ENCODE measurements at places on chromosomes 11 and 22. TPM values are rescaled to one million over a fixed set of nuclear protein-coding genes. Genes with fewer than 3 reads are reported as not detected.

The B4GALNT4 gene
- 16.2 TPM for total RNA-seq

The UBQLN3 gene
- total RNA-seq = not detected

The CASP5 gene
- 0.17 TPM for total RNA-seq

The JRKL gene
- total RNA-seq = 7.2 TPM

The ATG16L2 gene
- 23.0 TPM for total RNA-seq

The CAVIN3 gene
- total RNA-seq = 47.7 TPM

The FZD4 gene
- 0.96 TPM for total RNA-seq

The C11orf21 gene
- not detected for total RNA-seq

The LRRC56 gene
- total RNA-seq = 0.50 TPM

The AMOTL1 gene
- 201 TPM for total RNA-seq

The MS4A12 gene
- total RNA-seq = not detected

DNA sequence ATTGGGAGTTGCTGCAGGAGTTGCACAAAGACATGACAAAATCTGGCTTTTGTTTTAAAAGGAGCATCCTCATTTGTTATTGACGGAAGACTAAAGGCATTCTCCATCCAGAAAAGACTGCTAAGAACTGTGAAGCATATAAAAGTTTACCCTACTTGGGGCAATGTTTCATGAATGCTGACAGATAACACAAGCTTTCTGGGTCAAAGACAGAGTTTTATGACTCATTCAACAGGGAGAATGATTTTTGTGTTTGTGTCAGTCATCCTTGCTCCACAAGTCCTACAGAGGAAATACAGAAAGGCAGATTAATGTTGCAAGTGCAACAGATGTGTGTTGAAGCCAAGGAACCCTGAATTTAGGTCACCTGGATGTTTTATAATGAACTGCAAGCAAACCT lies 2.5 kb downstream of the GLYATL1 start:
- DNase-seq = no peak

- no peak for DNase-seq
Observed at GRCh38 chr11:77115181-77115611, 12.6 kb downstream of the OMP start.

DNA sequence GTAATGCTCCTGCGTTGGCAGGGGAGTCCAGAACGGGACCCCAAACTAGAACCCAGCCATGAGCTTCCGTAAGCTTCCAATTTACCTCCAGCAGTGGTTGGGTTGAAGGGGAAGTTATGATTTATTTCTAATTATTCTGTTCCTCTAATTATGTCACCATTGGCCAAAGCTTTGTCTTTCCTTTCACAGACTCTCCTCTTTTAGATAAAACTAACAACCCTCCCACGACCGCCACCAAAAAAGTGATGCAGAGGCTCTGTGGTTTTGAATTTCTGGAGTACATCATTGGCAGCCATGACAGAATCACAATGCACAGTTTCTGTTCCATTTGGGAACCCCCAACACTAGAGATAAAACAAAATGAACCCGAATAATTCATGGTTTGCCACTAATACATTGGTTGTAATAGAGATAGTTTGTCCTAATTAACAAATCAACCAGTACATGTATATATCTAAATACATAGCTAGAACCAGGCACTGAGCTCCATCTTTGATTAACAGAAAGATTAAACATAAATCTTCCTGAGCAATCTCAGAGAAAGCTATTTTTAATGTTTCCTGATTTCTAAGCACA lies 64.3 kb downstream of the ETS1 start:
- DNase-seq = no peak

DNA sequence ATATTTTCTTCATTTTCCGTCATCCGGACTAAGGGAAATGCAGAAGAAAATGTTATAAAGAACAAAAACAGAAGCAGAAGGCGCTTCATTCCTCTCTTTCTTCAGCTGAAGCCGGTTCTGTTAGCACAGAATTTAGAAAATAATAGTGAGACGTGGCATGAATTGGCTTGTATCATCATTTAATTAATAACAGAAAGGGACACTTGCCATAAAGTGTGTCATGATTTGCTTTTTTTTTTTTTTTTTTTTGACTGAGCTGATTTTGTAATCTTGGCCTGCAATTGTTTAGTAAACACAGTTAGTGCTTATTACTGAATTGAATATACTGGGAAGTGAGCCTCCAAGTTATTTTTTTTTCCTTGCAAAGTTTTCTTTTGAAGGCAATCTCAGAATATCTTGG lies at the start of gene MMP27:
TSS of gene MMP27 (minus strand) at position 144 of the 400 bp plus-strand sequence. CDS start at position 89, 55 bp downstream.
- DNase-seq = no peak

DNA sequence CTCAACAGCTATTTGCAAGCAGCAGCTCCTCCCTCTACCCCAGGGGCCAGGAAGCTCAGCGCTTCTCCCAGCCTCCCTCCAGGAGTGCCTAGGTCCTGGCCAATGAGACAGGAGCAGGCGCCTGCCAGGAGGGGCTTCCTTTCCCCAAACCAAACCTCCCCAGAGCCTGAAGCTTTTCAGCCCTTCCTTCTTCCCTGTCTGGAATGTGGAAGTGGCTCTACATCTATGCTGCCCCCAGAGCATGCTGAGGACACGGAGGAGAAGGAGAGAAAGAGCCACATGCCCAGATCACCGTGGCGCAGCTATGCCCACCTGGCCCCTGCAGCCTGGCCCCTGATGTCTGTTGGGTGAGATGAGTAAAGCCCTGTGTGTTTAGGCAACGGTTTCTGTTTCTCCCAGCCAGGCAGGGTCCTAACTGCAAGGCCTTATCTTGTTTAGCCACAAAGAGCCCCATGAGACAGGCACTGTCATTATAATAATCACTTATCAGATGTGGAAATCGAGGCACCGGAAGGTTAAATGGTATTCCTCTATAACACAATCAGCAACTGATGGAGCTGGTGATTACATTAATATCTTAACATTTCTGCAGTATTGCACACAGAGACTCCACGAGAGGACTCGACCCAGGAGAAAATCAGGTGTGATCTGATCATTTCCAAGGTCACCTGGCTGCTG lies 315.8 kb downstream of the CTTN start:
- DNase-seq = no peak

DNA sequence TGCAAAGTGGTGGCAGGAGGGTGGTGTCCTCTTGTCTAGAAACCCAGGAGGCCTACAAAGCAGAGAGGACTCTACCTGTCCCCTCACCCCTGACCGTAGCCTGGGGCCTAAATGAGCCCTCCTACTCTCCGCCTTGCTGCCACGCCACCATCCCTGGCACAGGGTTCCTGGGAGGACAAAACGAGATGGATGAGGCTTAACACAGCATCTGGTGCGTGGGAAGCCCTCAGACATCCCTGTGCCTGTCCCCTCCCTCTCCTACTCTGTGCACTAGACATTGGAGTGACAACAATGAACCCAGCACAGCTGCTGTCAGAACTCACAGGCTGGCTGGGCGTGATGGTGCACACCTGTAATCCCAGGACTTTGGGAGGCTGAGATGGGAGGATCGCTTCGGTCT lies 36.4 kb upstream of the DKK3 start:
- DNase-seq = no peak

DNA sequence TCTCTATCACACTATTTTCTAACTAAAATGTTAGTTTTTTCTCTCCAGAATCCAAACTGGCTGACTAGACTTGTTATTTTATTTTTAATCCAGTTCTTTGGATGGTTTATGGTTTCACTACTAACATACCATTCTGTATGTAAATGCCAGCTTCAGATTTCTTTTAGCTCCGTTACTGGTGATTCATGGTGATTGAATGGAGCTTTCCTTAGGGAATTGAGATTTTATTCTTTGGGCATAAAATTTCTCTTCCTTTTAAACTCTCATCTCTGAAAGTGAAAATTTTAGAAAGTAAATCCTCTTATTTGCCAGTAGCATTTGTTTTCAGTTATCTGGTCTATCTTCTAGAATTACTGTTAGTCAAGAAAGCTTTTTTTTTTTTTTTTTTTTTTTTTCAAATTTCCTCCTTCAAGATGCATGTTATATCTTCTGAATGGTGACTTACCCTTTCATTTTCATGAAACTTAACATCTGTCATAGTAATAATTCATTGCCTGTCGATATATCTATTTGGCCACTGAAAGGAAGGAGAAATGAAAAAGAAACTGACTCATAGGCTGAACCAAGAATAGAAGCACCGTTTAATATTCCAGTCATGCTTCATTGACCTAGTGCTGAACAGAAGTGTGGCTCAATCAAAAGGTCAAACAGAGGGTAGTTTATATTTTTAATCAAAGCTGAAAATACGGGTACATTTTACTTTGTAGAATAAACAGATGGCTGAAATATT lies 6.4 kb downstream of the ENDOD1 start:
- peak; percentile 41 for DNase-seq

GRCh38 chr11:2302896-2303626 lies 1.2 kb downstream of the TSPAN32 start:
- no peak for DNase-seq

- DNase-seq = no peak
Observed at GRCh38 chr11:75652936-75653335, 15.9 kb downstream of the MAP6 start.

- DNase-seq = no peak
Observed at GRCh38 chr11:2451916-2452315, 7.1 kb downstream of the KCNQ1 start.

DNA sequence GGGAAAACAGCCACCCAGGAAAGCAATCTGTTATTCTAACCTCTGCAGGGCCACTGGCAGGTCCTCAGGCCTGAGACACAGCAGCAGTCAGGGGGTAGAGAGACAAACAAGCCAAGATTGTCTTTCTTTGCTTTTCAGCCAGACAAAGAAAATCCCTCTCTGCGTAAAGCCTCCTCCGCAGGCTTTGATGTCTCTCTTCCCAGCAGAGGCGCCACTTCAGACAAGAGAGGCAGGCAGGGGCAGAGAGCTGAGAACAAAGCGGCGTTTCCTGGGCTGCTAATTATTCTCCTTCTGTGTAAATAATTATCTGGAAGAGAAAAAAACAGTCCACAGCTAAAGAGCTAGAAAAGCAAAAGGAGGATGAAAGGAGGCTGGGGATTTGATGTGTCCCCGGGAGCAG lies 102.7 kb upstream of the SEZ6L start:
- no peak for DNase-seq

GRCh38 chr11:26828288-26828687 lies 106.4 kb upstream of the SLC5A12 start:
- no peak for DNase-seq

DNA sequence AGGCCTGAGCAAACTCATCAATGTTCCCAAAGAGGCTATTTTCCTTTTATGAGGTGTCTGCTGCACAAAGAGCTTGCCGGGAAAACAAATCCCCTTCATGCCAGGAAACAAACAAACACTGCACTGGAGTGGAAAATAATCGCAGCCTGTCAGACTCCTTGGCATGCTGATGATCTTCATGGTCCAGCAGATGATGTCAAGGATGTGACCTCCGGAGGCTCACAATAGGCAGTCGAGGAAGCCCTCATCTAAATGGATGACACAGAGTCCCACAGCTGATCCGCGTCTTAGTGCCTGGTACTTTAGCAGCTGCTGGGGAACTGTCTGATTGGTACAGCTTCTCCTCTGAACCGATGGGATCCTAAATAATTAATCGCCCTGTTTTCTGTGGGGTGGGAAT lies 187.6 kb downstream of the TENM4 start:
- DNase-seq = no peak

- DNase-seq = no peak
Observed at GRCh38 chr22:31350410-31350863, 4.3 kb upstream of the PATZ1 start.
